ENCODE measurements at places on chromosomes 2 and 18.

GRCh38 chr2:29220506-29221270 lies 105.5 kb downstream of the CLIP4 start:
- no peak for DNase-seq

GRCh38 chr2:234491281-234491680 lies 5.6 kb downstream of the ARL4C start:
- DNase-seq = no peak

GRCh38 chr18:75937306-75937705 lies 509.8 kb upstream of the SMIM21 start:
- no peak for DNase-seq

DNA sequence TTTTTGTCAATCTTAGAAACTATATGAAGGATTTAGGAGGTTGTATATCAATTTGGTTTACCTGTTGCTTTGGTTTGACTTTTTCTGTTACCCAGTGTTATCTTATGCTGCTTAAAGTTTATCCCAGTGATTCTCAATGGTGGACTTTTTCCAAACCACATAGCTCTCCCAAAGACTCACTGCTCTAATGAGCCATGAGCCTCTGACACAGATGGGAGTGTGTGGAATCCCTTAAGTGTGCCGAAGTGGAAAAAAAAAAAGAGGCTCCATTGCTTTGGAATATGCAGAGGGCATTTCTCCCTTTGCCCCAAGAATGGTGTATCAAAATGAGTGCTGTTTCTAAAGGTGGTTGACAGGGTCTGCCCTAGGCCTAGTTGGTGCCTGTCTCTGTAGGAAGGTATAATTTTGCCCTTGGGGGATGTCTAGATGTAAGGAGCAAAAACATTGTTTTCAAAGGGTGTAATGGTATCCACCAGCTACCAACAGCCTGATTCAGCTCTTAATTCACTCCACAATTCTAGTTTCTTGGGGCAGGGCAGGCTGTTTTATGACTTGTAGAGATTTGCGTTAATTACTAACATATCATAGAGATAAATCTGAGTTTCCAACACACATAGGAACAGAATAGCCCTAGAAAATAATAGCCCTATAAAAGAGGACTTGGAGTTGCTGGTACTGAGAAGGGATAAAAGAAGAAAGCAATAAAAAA lies 64.3 kb upstream of the CYP26B1 start:
- no peak for DNase-seq

DNA sequence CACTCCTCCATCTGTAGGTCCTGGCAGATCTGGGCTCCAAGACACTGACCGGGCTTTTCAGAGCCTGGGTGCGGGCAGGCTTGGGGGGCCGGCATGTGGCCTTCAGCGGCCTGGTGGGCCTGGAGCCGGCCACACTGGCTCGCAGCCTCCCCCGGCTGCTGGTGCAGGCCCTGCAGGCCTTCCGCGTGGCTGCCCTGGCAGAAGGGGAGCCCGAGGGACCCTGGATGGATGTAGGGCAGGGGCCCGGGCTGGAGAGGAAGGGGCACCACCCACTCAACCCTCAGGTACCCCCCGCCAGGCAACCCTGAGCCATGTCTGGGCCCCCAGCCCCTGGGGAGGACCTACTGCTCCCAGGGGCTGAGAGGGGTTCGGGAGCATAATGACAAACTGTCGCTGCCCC lies 761 bp upstream of the CHRND start:
- DNase-seq = no peak

GRCh38 chr2:160097326-160097725 lies 34.9 kb upstream of the PLA2R1 start:
- no peak for DNase-seq

DNA sequence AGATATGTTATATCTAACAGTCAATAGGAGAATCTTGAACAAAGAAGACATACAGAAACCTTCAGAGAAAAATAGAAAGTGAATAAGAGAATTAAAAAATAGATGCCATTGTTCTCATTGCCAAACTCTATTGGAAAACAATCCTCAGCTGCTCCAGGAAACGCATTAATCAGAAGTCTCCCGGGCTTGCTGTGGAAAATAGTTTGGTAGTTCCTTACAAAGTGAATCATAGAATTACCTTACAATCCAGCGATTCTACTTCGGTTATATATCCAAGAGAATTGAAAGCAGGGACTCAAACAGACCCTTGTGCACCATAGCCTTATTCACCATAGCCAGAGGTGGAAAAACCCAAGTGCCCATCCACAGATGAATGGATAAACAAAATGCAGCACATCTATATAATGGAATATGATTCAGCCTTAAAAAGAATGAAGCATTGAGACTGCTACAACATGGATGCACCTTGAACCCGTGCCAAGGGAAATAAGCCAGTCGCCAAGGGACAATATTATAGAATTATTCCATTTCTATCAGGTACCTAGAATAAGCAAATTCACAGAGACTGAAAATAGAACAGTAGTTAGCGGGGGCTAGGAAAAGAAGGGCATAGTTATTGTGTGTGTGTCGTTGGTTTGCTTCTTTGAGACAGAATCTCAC lies 21.9 kb upstream of the CHRNA1 start:
- DNase-seq = no peak

DNA sequence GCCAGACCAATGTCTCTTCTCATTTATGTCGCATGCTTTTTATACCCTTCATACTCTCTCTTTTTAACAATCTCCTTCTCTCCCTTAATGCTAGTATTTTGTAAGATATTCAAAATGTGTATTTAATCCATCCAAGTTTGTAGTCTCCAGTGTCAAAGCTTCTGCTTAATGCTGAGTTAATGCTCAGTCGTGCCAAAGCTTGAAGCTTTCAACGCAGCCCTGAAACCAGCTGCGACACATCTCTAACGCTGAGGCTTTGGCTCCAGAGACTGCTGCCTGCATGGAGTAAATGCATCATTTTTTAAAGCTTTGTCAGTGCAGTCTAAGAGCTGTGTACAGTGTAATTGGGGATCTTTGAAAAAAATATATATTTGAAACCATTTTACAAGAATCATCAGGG lies 2108.8 kb upstream of the PIK3C3 start:
- no peak for DNase-seq

- no peak for DNase-seq
Observed at GRCh38 chr2:18849841-18850578, 260.6 kb upstream of the NT5C1B start.

DNA sequence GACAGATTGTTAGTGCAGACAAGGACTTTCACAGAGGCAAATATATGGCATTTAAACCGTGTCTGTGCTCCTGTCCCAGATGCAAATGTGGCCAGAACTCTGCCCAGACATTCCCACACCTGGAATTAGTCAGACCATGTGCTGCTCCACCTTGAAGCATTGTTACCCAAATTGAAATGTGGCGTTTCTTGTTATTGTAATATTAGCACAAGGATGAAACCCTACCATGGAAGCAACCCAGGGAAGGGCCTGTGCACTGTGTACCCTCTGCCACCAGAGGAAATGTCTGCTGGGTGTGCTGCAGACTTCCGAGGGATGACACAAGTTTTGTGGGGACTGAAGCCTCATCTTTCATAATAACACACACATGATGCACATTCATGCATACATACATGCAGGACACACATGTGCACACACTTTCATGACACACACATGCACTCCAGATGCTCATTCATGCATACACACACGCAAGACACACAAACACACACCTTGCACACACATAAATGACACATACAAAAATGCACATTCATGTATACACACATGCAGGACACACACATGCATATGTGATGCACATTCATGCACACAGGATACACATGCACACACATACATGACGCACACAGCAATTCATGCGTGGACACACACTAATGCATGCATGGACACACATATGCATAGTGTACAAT lies 133.2 kb upstream of the SNTG2 start:
- no peak for DNase-seq

DNA sequence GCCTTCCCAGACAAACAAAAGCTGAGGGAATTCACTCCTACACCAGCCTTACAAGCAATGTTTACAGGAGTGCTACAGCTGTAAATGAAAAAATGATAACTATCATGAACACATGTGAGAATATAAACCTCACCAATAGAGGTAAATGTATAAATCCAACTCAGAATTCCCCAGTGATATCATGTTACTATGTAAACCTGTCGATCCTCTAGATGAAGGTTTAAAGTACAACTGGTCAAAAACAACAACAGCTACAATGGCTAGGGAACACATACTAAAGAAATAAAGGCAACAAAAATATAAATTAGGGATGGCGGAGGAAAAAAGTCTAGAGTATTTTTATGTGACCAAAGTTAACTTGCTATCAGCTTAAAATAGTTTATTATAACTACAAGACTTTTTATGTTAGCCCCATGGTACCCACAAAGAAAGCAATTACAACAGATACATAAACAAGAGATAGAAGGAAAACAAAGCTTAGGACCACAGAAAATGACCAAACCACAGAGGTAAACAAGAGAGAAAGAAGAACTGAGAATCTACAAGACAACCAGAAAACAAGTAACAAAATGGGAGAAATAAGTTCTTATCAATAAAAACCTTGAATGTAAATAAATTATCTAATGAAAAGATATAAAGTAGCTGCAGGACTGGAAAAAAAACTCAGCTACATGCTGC lies 8.3 kb downstream of the CERKL start:
- no peak for DNase-seq

- peak; percentile 43 for DNase-seq
Observed at GRCh38 chr18:39841482-39842365, 2113.3 kb upstream of the PIK3C3 start.

DNA sequence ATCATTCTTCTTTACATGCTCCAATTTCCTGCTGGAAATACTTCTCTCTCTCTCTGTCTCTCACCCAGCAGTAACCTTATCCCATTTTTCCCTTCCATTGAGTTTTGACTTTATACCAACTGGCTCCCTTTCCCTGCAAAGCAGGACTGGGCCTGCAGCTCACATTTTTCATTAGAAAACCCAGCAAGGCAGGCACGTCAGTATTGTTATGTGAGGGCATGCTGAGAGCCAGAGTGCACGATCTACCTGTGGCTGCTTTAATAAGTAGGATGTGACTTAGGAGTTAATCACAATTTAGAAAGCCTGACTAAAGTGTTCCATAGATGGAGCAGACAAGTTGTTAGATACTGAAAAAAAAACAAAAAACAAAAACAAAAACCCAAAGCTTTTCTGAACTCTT lies 5.2 kb upstream of the NDUFV2 start:
- DNase-seq = no peak

DNA sequence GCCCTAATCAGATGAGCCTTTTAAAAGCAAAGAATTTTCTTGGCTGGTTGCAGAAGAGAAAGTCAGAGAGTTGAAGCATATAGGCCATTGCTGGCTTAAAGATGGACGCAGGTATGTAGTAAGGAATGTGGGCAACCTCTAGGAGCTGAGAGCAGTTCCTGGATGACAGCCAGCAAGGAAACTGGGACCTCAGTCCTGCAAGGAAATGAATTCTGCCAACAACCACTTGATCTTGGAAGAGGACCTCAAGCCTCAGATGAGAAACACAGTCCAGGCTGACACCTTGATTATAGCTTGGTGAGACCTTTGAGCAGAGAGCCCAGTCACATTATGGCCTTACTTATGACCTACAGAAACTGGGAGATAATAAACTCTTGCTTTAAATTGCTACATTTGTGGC lies 15.7 kb downstream of the PHOSPHO2 start:
- no peak for DNase-seq

- DNase-seq = no peak
Observed at GRCh38 chr18:48356151-48356745, 52.9 kb downstream of the ZBTB7C start.

GRCh38 chr2:5701266-5701665 lies 9.1 kb downstream of the SOX11 start:
- no peak for DNase-seq

- DNase-seq = no peak
Observed at GRCh38 chr18:26017929-26018328, 72.5 kb downstream of the SS18 start.

- no peak for DNase-seq
Observed at GRCh38 chr2:45370369-45370768, 240.7 kb downstream of the SRBD1 start.

DNA sequence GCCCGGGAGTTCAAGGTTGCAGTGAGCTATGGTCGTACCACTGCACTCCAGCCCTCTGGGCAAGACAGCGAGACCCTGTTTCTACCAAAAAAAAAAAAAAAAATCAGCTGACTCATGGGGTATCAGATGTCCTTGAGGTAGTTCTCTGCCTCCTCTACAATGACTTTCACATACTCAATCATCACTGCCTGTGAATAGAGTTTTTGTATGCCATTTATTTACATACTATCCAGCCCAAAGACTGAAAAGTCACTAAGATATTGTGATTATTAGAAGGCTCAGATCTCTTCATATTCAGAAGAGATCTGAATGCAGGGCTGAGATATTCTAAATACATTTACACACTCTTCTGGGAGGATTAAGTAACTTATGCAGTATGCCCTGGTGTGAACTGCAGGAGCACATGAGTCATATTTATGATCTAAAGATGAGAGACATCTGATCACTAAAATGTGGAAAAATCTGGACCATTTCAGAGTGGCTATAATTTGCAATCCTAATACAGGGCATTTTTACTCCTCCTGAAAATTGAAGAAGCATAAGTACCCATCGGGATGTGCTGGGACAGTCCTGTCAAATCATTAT lies 38.9 kb downstream of the KLF7 start:
- no peak for DNase-seq

DNA sequence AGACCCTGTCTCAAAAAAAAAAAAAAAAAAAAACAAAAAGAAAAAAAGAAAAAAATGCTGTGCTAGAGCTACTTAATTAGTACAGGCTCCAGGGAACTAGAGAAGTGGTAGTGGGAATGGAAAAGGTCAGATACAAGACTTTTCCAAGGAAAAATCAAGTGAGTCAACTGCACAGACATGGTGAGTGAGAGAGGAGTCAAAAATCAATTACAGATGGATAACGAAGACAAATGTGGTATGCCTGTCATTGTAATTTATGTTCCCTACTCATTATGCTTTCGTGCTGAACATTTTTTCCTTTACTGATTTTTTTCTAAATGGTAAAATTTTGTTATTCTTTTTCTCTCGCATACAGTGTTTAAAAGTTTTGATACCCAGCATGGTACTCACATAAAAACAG lies 111.5 kb downstream of the MDH1 start:
- no peak for DNase-seq

DNA sequence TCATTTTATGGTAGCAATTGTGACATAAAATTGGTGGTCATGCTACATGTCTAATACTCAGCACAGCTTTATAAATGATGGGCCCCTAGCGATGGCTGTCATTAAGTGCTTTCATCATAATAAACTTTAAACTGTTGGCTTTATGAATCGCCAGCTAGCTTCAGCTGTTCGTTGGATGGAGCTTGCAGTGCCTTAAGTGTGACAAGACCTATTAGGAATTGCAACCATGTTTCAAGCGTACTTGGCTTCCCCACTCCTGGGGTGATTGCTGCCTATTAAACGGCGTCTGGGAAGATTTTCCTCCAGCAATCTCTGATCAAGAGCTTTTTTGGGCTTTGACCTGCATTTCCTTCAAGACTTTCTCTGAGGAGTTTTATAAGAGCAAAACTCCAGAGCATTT lies 164.5 kb upstream of the SIX3 start:
- DNase-seq = no peak

GRCh38 chr18:7856116-7856515 lies 289.0 kb downstream of the PTPRM start:
- DNase-seq = no peak

Data from adrenal gland (tissue), 19 donors.